ENCODE measurements at places on chromosomes 6 and 20. TPM values are rescaled to one million over a fixed set of nuclear protein-coding genes. Genes with fewer than 3 reads are reported as not detected.

GRCh38 chr6:153207006-153207405 is 75.9 kb upstream of the RGS17 start:
- no peak for DNase-seq

DNA sequence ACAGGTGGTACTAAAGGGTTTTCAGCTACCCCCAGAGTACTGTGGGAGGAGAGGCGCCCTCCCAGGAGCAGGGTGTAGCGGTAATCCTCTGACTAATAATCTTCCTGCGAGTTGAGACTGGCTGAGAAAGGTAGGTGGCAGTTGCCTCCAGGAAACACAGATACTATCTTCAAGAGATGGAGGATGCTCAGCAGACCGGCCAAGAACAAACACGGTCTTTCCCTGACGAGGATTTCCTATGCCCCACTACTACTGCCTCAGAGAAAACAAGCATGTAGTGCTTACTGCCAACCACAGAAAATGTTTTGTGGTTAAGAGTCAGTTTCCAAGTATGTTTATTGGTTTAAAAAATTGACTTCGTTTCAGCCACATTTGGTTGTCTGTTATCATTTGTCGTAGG is 26.8 kb downstream of the C6orf89 start:
- no peak for DNase-seq

DNA sequence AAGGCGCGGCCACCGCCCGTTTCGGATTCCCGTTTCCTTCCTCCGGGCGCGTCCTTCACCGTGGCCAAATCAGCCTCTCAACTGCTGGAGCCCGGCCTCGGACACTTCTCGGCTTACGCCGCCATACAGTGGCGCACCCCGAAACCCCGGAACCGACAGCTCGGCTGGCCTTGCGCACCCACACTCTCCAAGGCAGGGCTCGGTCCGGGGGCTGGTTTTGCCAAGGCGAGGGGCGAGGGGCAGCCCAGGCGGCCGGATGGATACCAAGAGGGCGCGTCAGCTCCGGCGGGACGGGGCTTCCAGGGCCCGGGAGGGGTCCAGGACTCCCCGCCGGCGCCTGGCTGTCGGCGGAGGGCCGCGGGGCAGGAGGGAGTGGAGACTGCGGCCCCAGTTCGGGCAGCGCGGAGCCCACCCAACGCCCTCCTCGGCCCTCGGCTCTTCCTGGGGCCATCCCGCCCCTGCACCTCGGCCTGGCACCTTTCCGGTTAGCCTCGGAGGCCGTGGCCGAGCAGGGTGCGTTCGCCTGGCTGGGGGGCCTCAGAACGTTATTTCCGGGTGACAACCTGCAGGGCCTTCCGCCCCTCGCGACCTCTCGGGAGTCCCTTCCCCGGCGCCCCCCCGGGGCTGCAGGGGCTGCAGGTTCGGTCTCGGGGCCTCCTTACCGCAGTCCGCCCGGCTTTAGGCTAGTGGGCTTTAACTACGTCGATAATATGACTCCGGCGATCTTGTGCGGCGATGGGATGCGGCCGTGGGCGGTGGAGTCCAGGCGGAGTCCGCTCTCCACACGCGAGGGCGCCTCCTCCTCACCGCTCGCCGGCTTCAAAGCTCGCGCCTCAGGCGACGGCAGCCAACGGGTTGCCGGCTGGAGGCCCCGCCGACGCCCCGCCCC is 697 bp upstream of the CEP43 start:
- peak; percentile 46 for DNase-seq

DNA sequence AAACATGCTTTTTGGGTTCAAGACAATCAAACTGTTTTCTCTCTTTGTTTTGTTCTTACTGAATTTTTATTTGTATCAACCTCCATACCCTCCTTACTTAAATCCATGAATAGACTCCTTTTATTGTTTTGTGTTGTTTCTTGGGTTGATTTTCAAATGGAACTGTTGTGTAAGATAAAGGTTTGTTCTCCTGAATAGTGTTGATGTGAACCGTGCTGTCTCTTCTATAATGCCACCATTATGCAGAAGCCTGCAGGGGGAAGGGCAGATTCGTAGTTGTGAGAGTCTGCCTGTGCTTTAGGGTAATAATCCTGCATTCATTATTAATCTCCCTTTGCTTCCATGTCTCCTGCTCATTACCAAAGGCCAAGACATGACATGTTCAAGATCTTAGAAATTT is 105.9 kb downstream of the CDKAL1 start:
- DNase-seq = no peak

GRCh38 chr6:27209659-27210269 is 37.7 kb upstream of the PRSS16 start:
- no peak for DNase-seq

- no peak for DNase-seq
Measured at GRCh38 chr20:32635764-32636163, 38.0 kb downstream of the C20orf203 start.

- DNase-seq = no peak
Measured at GRCh38 chr6:119541132-119541905, 191.8 kb upstream of the MAN1A1 start.

- DNase-seq = peak; percentile 43
Measured at GRCh38 chr6:66568271-66568670, 861.2 kb upstream of the EYS start.

DNA sequence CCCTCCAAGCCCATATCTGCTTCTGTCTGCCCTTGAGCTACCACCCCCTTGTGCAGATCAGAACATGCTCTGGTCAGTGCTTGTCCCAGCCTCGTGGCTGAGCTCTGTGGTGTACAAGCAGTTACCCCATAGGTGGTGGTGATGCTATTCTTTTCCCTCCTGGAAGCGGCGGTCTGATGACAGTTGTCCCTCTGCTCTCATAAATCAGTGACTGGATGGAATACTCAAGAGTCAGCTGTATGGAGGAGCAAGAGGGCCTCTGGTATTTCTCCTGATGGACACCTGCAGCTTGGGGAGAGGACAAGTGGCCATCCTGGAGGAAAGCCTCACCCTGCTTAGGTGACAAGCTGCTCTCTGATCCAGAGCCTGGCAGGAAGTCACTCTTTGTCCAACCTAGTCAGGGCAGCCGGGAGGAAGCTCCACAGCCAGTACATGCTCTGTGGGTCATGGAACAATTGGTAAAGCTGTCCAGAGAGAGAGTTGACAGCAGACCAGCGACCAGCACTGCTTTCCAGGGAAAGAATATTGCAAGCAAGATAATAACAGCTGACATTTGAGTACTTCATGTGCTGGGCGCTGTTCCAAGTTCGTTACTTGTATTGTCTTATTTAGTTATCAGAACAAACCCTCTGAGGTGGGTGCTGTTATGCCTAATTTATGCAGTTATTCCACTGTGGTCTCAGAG is 47.1 kb downstream of the SCAND1 start:
- DNase-seq = no peak

DNA sequence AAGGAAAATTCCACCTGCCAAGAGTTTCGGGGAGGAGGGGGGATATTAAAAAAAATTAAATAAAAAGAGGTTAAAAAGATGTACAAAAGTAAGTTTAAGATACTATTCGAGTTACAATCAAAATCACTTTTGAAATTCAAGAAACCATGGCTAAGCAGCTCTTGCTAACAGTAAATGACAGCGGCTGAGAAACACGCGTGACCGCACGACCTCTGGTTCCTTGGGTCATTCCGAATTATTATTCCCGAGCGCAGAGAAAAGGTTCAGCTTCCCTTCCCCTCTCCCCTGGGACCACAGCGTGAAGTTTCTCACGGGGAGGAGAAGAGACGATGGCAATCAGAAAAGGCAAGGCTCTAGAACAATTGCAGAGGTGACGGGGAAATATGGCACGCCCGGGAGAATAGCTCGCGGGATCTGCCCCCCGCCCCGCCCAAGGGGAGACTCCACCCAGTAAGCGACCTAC is 496 bp downstream of the TMEM242 start:
- DNase-seq = no peak

DNA sequence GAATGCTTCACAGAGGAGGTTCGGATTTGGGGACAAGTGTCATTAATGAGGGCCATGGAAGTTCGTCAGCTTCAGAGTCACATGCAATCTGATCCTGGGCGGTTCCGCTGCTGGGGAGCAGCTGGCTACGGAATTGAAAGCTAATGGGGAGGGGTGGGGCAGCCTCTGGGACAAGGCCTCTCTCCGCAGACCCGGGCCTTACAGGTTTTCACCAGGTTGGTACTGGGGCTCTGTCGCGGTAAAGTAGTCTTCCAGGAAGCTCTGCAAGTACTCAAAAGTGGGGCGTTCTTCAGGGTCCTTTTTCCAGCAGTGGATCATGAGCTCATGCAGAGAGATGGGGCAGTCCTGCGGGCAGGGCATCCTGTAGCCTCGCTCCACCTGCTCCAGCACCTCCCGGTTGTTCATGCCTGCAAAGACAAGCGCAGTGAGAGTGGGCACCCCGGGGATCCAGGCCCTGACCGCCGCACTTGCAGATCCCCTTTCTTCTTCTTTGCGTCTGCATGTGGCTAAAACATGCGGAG is 55.9 kb upstream of the TRAF3IP2 start:
- peak; percentile 80 for DNase-seq

- no peak for DNase-seq
Measured at GRCh38 chr6:11291582-11291981, 59.1 kb upstream of the NEDD9 start.

Gene MLN
- total RNA-seq = not detected

Gene IL17F
- not detected for total RNA-seq

Gene BNIP5
- not detected for total RNA-seq

Gene DBNDD2
- total RNA-seq = 39.1 TPM
